ENCODE measurements at places on chromosomes 16 and 17. TPM values are rescaled to one million over a fixed set of nuclear protein-coding genes. Genes with fewer than 3 reads are reported as not detected.
A peak's percentile ranks its signal among the peaks of the same experiment; 100 is the strongest.

Gene HEATR9
- not detected for total RNA-seq

DNA sequence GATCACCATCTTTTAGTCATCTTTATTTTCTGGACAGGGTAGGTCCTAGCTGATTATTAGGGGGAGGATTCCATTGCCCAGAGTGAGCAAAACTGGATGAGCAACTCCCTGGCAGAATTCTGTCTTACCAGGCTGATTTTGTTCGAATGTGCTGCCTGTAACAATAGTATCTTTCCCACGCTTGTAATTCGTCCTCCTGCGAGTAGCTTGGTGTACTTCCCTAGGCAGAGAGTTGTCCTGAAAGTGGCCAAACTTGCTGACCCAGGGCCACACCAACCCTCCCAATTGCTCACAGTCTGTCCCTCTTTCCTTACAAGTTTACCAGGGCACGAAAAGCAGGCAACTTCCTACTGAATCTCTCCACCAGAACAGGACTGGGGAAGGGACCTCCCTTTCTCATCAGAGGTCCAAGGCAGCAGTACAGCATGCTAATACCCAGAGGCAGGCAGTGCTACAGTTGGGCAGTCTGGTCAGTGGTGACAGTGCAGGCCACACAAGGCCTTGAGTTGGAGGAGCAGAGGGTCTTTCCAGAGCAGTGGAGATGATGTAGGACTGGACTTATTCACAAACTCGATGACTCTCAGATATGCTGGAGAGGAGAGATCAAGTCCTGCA, 67.8 kb upstream of the NLK start:
- DNase-seq = no peak

GRCh38 chr16:11297492-11298142, 16.5 kb upstream of the PRM1 start:
- peak; percentile 82 for DNase-seq

Gene PSMB10
- 53.2 TPM for total RNA-seq

Gene FBXW10B
- 0.50 TPM for total RNA-seq

Gene RASL10B
- total RNA-seq = 4.1 TPM

DNA sequence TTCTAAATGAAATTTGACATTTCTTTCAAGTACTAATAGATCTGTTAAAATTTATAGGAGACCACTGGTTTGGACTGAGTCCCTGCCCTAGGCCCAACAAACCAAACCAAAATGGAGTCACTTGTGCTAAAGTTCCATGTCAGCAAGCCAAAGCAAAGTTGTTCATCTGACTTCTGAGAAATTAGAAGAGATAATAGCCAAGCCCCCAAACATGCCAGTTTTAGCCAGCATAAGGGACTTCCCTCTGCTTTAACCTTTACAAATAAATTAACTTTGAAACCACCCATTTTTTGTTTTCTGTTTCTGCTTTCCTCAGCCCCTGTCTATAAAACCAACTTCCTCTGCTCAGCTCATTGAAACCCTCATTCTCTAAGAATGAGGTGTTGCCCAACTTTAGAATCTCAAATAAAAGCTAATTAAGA, 18.9 kb downstream of the CDR2 start:
- no peak for DNase-seq

GRCh38 chr17:3913531-3914311, 2.5 kb downstream of the P2RX1 start:
- peak; percentile 59 for DNase-seq

- no peak for DNase-seq
These were observed 138.4 kb upstream of the DNAH9 start for GRCh38 chr17:11459861-11460331.

Gene SLC13A2
- total RNA-seq = not detected

DNA sequence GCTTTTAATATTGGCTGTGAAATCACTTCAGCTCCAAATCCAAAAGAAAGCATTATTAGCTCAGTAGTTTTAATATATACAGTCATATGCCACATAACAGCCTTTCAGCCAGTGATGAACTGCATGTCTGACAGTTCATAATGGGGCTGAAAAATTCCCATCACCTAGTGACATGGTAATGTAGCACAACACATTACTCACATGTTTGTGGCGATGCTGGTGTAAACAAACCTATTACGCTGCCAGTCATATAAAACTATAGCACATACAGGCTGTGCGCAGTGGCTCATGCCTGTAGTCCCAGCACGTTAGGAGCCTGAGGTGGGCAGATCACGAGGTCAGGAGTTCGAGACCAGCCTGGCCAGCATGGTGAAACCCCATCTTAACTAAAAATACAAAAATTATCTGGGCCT, 92.2 kb downstream of the TUBD1 start:
- peak; percentile 37 for DNase-seq

Gene SDR42E2
- total RNA-seq = not detected

Gene RNF222
- not detected for total RNA-seq

DNA sequence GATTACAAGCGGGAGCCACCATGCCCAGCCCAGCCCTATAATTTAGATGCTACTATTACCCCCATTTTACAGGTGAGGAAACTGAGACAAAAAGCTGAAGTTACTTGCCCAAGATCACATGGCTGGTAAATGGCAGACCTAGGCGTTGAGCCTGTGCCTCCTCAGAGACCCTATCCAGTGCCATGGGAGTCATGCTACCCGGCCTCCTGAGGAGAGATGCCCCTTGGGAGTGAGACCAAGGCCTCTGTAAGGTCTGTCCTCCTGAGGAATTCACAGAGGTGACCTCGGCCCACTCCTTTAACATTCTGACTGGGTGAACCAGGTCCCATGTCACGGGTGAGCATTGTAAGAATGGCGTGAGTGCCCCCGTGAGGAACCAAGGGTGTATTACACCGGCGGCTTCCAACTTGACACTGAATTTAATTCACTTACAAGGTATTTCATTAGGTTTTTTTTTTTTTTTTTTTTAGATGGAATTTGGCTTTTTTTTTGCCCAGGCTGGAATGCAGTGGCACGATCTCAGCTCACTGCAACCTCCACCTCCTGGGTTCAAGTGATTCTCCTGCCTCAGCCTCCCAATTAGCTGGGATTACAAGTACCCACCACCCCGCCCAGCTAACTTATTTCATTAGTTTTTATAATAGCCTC, 95.7 kb downstream of the ABCC6 start:
- peak; percentile 58 for DNase-seq

DNA sequence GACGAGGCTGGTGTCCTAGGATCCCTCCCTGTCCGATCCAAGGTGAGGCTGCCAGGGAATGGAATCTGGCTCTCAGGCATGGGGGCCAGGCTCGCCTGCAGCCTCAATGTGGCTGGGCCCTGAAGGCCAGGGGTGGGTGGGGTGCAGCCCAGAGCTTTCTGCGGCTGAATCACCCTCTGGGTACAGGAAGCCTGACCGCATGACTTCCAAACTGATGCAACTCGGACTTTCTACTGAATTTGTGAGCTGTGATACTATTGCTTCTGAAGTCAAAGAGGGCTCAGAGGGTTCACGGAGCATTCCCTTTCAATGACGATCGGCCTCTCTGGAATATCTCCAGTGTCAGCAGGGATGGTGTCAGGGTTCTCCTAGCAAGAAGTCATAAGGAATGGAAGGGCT, 123.7 kb downstream of the METRNL start:
- DNase-seq = peak; percentile 97

- peak; percentile 90 for DNase-seq
These were observed 53.9 kb upstream of the ERCC4 start for GRCh38 chr16:13866073-13866472.

DNA sequence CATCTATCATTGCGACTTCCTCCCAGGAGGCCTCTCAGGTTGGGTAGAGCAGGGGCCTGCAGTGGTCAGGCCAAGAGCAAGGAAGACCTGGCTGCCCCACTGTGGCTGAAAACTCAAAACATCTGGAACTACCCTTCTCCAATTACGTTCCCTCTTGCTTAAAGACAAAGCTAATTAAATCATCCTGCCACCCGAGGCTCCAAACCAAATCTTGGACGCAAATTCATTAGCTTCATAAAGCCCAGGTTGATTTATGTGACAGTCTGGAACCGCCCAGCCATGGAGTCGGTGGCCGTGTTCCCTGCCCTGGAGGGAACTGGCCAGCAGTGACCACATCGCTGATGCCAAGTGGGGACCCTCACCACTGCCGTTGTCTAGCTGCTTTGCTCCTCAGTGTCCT, 21.4 kb downstream of the GRIN2C start:
- no peak for DNase-seq

Gene RNF112
- total RNA-seq = 21.5 TPM

GRCh38 chr16:26627958-26628357, 438.8 kb upstream of the C16orf82 start:
- no peak for DNase-seq

DNA sequence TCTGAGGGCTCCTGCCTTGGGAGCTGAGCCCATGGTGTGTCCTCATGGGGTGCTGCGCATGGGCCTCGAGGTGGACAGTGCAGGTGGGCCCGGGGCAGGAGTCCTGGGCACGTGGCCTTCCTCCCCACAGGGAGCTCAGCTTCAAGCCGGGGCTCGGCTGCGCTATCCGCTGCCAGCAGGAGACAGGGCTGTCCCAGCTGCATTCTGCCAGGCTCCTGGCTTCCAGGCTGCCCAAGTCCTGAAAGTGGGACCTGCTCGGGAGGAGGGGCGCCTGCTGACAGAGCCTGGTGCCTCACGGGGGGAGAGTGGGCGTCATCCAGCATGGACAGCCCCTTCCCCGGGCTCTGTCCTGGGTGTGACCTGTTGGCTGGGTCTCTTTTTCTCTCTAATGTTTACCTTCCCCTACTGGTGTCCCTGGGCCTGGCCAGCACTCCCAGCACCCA, 7.1 kb downstream of the TRAF7 start:
- DNase-seq = no peak

DNA sequence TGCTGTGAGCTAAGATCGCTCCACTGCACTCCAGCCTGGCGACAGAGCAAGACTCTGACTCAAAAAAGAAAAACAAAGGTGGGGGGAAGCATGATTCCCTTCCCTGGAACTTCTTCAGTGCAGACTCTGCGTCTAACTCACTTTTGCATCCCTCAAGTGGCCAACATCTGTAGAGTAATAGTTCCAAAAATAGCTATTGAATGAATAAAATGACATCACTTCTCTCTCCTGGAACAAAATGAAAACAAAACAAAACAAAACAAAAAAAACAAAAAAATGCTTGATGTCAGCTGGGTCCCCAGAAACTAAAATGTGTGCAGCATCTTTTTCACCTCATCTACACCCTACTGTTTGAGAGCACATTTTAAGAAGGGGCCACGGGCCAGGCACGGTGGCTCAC, 197.7 kb upstream of the NOG start:
- DNase-seq = no peak

Gene KRT12
- total RNA-seq = not detected

DNA sequence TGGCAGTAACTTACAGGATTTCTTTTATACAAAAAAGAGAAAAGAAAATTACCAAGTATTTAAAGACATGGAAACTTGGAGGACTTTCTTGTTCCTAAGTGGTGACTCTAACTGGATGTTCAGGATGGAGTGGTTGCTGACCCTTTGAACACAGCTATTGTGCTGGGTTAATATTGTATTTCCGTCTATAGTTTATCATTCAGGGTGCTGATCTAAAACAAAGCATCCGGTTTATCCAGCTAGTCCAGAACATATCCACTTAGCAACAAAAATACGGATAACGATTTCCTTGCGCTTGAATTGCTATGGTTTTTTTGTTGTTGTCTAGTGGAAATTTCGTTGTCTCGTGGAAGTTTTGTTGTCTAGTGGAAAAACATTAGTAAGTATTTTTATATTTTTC, 38.2 kb downstream of the SNTB2 start:
- DNase-seq = no peak

- peak; percentile 13 for DNase-seq
These were observed 25.0 kb upstream of the SYT17 start for GRCh38 chr16:19142939-19143598.

Gene MT3
- not detected for total RNA-seq

DNA sequence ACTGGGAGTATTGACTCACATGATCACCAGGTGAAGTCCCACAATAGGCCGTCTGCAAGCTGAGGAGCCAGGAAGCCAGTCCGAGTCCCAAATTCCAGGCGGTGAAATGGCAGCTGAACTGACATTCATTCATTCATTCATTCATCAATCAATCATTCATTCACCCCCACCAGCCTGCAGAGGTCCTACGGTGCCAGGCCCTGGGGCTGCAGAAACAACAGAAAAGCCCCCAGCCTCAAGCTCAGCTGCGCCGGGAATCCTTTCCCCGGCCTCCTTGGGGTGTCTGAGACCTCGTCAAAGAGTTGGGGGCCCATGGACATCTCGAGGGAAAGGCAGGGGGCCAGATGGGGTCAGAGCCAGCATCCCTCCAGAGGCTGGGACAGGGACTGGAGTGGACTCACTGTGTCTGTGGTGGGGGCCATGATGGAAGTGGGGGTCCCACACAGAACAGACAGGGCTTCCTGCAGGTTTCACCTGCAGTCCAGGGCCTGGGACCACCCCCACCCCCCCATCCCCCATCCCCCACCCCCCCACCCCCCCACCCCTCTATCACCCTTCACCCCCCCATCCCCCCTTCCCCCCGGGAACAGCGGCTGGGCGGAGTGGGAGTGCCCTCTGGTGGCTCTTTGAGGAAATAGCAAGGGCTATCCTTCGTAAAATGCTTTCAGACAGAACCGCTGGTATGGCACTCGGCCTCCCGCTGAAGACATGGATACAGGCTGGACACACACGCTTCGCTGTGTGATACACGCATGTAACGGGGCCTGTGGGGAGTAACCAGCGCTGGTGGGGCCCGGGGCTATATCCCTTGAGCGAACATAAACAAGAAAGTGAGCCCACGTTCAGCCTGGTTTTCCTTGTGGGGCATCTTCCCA, 8.5 kb upstream of the ZC3H18 start:
- DNase-seq = peak; percentile 63

Gene CCL14
- not detected for total RNA-seq

GRCh38 chr17:71412803-71413202, 708.0 kb upstream of the SOX9 start:
- peak; percentile 99 for DNase-seq

- DNase-seq = peak; percentile 62
These were observed 30.4 kb downstream of the CFDP1 start for GRCh38 chr16:75402821-75403475.

DNA sequence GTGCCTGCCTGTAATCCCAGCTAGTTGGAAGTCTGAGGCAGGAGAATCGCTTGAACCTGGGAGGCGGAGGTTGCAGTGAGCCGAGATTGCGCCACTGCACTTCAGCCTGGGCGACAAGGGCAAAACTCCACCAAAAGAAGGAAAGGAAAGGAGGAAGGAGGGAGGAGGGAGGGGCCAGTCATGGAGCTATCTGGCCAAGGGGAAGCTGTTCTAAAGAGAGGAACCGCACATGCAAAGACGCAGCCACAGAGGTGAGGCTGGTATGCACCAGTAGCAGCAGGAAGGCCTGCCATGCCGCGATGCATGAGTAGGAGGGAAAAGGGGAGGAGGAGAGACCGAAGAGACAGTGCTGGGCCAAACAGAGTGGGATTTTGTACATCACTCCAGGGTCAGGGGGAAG, 35.9 kb downstream of the HSBP1 start:
- DNase-seq = no peak

DNA sequence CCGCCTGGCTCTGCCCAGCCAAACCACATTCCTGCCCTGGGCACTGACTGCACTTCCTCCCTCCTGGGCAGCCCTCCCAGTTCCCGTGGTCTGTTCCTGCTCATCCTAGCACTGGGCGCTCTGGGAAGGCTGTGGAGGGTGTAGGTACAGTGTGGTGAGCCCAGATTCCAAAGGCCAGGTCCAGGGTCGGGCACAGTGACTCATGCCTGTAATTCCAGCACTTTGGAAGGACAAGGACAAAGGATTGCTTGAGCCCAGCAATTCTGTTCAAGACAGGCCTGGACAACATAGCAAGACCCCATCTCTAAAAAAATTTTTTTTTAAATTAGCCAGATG, 30.6 kb downstream of the C16orf74 start:
- DNase-seq = no peak

All from fibroblast of lung (primary cell).